ENCODE measurements at places on chromosomes 12 and 14. TPM values are rescaled to one million over a fixed set of nuclear protein-coding genes. Genes with fewer than 3 reads are reported as not detected.

Gene PRICKLE1
- total RNA-seq = 4.1 TPM

DNA sequence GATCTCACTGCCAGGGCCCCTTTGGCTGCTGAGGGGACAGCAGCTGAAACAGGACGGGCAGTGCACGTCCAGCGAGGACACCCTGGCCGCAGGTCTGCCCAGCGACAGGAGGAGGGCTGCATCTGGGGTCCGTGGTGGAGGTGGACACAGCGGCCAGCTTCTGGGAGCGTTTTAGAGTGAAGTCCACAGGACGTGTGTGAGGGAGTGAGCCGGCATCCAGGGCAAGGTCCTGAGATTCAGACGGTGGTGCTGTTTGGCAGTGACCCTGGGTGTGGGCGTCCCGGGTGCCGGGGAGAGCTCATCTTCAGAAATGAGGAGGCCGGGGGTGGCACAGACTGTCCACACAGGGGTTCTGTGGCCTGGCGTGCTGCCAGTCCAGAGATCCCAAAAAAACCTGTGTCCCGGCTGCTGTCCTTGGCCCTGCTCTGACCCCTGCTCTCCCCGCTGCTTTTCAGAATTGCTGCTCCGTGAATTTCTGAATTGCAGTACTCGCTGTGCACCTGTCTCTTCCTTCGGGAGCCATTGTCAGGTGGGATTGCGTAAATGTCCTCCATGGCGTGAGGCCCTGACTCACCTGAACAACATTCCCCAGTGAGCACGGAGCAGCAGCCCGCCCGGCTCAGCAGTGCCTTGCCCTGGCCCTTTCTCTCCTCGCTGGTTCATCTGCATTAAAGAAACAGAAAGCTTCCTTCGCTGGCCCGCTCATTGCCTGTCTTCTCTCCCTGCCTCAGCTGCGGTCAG, 183.5 kb upstream of the C14orf180 start:
- no peak for DNase-seq

Gene TAS2R31
- 1.1 TPM for total RNA-seq

GRCh38 chr12:95339086-95339788, 121.6 kb downstream of the VEZT start:
- no peak for DNase-seq

Gene ZFYVE21
- 47.5 TPM for total RNA-seq

DNA sequence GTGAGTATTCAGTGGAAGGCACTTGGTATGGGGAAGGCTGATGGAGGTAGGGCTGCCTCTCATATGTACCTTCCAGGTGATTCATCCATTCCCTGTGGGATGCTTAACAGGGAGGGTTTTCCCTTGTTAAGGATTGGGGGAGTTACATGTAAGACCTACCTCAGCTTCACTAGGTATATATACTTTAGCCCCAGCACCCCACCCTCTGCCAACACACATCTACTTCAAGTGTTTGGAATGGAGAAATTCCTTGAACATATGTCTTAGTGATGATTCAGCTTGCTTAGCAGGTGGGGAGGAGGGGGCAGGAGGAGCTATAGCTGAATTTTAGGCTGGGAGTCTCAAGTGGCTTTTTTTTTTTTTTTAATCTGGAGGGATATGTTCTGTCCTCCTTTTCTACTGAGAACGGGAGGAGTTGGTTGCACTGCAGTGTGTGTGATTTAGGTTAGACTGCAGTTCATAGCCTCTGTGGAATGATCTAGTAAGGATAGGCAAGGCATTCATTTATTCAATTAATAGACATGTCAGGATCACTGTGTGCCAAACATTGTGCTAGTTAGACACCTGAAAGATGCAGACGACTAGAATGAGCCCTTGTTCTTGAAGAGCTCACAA, 1.7 kb downstream of the PIP4K2C start:
- DNase-seq = no peak

DNA sequence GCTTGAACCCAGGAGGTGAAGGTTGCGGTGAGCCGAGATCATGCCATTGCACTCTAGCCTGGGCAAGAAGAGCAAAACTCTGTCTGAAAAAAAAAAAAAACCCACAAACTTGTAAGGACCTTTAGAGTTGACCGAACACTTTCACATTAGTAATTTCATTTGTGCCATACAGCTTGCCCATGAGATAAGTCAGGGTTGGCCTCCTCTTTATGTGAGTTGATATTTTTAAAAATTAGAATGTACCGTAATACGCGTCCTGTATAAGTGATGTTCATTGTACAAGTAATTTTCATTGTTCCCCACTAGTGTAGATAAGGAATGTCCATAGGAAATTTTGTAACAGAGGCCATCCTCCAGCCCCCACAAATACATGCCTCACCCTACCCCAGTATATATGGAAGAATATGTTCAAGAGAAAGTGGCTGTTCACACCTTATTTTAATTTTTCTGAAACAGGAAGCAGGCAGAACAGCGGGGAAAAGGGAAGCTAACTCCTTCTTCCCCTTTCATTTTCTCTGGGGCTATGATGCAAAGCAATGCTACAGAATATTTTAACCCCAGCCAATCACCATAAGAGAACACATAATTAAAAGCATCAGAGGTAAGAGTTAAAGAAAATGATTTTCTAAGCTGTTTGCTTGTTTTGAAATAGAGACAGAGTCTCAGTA, 31.9 kb upstream of the HIF1A start:
- DNase-seq = no peak

All from A172 (cell line).